ENCODE measurements at places on chromosomes 11 and 22. TPM values are rescaled to one million over a fixed set of nuclear protein-coding genes. Genes with fewer than 3 reads are reported as not detected.

GRCh38 chr11:3224401-3225057 is 5.9 kb upstream of the MRGPRG start:
- no peak for DNase-seq
- peaks cover 2% of the 10 kb centered on the region for H3K36me3 ChIP-seq
- no peak overlapping the region for H3K27ac ChIP-seq

- no peaks in the 10 kb centered on the region for H3K36me3 ChIP-seq
- H3K4me3 ChIP-seq = no peak overlapping the region
- H3K4me1 ChIP-seq = peaks cover 2% of the 10 kb centered on the region
- H3K27me3 ChIP-seq = no peaks in the 10 kb centered on the region
- no peak overlapping the region for H3K27ac ChIP-seq
These were observed 50.6 kb upstream of the MPEG1 start for GRCh38 chr11:59263225-59263894.

GRCh38 chr11:95917193-95918036 is 6.5 kb downstream of the MTMR2 start:
- H3K36me3 ChIP-seq = peaks cover 4% of the 10 kb centered on the region
- no peaks in the 10 kb centered on the region for H3K27me3 ChIP-seq
- H3K4me1 ChIP-seq = peaks cover 14% of the 10 kb centered on the region
- no peak overlapping the region for H3K27ac ChIP-seq
- no peak for DNase-seq

DNA sequence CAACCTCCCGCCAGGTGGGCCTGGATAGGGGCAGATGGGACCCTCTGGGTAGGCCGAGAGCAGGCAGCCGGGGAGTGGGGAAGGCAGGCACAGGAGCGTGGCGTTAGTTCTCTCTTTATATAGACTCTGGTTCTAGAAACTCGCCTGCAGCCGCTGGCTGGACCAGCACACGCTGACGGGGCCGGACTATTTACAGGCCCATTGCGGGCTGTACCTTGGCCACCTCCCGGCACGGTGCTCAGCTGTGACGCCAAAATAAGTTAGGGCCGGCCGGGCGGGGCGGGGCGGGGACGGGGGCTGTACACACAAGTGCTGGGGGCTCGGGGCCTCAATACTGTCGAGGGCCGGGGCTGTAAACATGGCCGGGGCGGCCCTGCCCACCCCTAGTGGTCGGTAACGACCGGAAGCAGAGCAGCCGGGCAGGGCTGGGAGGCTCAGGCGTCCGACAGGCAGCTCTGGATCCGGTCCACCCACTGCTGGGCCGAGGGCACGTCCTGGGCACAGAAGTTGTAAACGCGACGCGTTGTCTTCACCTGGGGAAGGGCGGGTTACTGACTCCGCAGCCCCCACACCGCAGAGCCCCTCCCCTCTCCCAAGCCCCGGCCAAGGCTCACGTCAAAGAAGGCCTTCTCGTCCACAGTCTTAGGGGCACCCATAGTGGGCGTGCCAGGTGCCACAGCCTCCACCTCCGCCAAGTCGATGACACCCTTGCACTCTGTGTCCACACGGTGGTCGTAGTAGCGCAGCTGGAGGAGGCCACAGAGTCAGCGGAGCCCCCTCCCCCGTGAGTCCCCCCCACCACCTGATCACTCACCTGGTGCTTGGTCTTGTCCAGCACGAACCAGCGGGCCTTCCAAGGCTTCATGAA is 27.9 kb downstream of the SBF1 start:
- H3K36me3 ChIP-seq = peaks cover 10% of the 10 kb centered on the region
- peaks cover 30% of the 10 kb centered on the region for H3K4me1 ChIP-seq
- no peak overlapping the region for H3K4me3 ChIP-seq
- H3K27me3 ChIP-seq = no peaks in the 10 kb centered on the region

- H3K36me3 ChIP-seq = peaks cover 2% of the 10 kb centered on the region
- no peak overlapping the region for H3K4me3 ChIP-seq
- peaks cover 8% of the 10 kb centered on the region for H3K4me1 ChIP-seq
- no peak overlapping the region for H3K27ac ChIP-seq
These were observed 1.8 kb downstream of the PRAME start for GRCh38 chr22:22556995-22557925.

GRCh38 chr11:85896876-85897275 is 41.7 kb downstream of the CCDC83 start:
- DNase-seq = no peak
- H3K36me3 ChIP-seq = no peaks in the 10 kb centered on the region
- no peaks in the 10 kb centered on the region for H3K4me1 ChIP-seq
- no peak overlapping the region for H3K4me3 ChIP-seq
- no peak overlapping the region for H3K27ac ChIP-seq
- no peaks in the 10 kb centered on the region for H3K27me3 ChIP-seq

- DNase-seq = no peak
- peak overlapping the region; percentile 49 for H3K4me3 ChIP-seq
- peaks cover 36% of the 10 kb centered on the region for H3K4me1 ChIP-seq
- H3K27me3 ChIP-seq = no peaks in the 10 kb centered on the region
These were observed 4.2 kb downstream of the FIBP start for GRCh38 chr11:65883786-65884715.

- no peak for DNase-seq
- no peak overlapping the region for H3K4me3 ChIP-seq
- no peak overlapping the region for H3K27ac ChIP-seq
- no peaks in the 10 kb centered on the region for H3K36me3 ChIP-seq
- H3K27me3 ChIP-seq = no peaks in the 10 kb centered on the region
These were observed 46.6 kb upstream of the MMP7 start for GRCh38 chr11:102577182-102577581.

Gene CDCA5
- total RNA-seq = 0.90 TPM

- H3K27ac ChIP-seq = no peak overlapping the region
- peaks cover 10% of the 10 kb centered on the region for H3K4me1 ChIP-seq
- peaks cover 8% of the 10 kb centered on the region for H3K27me3 ChIP-seq
- H3K4me3 ChIP-seq = peak overlapping the region; percentile 99
- DNase-seq = no peak
- H3K36me3 ChIP-seq = peaks cover 2% of the 10 kb centered on the region
These were observed 1.4 kb upstream of the YAP1 start for GRCh38 chr11:102108734-102109440.

- H3K4me3 ChIP-seq = no peak overlapping the region
- DNase-seq = no peak
- H3K27me3 ChIP-seq = peaks cover 10% of the 10 kb centered on the region
- peaks cover 2% of the 10 kb centered on the region for H3K36me3 ChIP-seq
- H3K4me1 ChIP-seq = no peaks in the 10 kb centered on the region
These were observed 125.7 kb upstream of the SNX19 start for GRCh38 chr11:131042041-131042390.

Gene PKDREJ
- total RNA-seq = not detected

GRCh38 chr11:13304655-13305335 is 27.2 kb downstream of the BMAL1 start:
- no peaks in the 10 kb centered on the region for H3K27me3 ChIP-seq
- H3K4me1 ChIP-seq = peaks cover 48% of the 10 kb centered on the region

- H3K4me1 ChIP-seq = peaks cover 30% of the 10 kb centered on the region
- peak overlapping the region; percentile 87 for H3K27ac ChIP-seq
These were observed 75.7 kb downstream of the PISD start for GRCh38 chr22:31586137-31586920.

GRCh38 chr22:45039133-45039532 is 29.3 kb upstream of the PHF21B start:
- peaks cover 2% of the 10 kb centered on the region for H3K4me1 ChIP-seq
- H3K36me3 ChIP-seq = peaks cover 2% of the 10 kb centered on the region
- peaks cover 63% of the 10 kb centered on the region for H3K27me3 ChIP-seq
- H3K4me3 ChIP-seq = no peak overlapping the region
- H3K27ac ChIP-seq = no peak overlapping the region

GRCh38 chr11:74011360-74012073 is 2.6 kb upstream of the UCP3 start:
- H3K27me3 ChIP-seq = no peaks in the 10 kb centered on the region
- H3K4me3 ChIP-seq = peak overlapping the region; percentile 90
- H3K27ac ChIP-seq = peak overlapping the region; percentile 100

Gene DERL3
- total RNA-seq = 2.7 TPM

Gene SPI1
- 14.9 TPM for total RNA-seq
